IMR-90 (cell line): ENCODE measurements at places on chromosomes 2 and 18.

- peak; percentile 94 for DNase-seq
Measured at GRCh38 chr2:54239427-54239826, 16.6 kb downstream of the TSPYL6 start.

- DNase-seq, result peak; percentile 55
Measured at GRCh38 chr2:20040489-20041172, 10.8 kb downstream of the LAPTM4A start.

GRCh38 chr2:27018142-27018541, 14.6 kb upstream of the TMEM214 start:
- no peak for DNase-seq

DNA sequence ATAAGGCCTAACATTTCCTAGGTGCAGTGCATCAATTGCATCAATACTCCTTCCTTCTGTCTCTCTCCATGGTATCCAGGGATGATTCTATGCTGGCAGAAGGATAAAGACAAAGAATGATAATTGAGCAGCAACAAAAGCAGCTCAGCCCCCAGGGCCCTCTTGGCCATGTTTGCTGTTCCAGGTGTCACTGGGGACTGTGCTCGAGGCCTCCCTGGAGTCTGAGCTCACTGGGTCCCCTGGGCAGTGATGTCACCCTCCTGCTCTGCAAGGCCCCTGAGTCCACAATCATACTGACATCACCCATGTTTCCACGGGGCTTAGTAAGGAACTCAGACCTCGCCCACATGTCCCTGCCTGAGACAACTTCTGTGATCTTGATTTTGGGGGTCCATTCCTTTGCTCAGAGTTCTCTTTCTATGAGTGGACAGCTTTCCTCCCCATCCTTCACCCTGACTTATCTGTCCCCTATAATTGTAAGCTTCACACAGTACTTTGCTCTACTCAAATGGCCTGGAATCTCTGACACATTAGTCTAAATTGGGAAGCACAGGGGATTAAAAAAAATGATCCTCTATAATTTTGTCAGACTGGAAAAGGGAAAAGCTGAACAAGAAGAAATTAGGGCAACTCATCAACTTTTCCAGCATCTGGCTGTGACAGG, 15.8 kb upstream of the EXOC6B start:
- DNase-seq, result no peak

GRCh38 chr2:50066873-50067272, 912.6 kb upstream of the FSHR start:
- DNase-seq, result no peak

DNA sequence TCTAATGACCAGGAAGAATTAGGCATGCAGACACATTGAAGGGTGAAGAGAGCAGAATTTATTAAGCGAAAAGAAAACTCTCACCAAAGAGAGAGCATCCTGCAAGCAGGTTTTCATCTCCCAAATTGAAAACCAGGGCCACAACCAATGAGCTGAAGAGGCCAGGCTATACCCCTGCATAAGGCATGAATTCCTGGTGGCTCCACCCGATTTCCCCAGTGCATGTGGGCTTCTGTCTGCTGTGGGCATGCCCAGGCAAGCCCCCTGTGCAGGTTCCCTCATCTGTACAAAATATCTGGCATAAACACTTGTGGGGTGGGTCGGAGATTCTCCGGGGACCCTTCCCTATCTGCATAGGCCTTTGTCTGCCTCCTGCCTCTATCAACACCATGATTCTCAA, 621.6 kb upstream of the LRRTM1 start:
- no peak for DNase-seq

GRCh38 chr2:3730646-3731045, 27.3 kb downstream of the DCDC2C start:
- peak; percentile 41 for DNase-seq

DNA sequence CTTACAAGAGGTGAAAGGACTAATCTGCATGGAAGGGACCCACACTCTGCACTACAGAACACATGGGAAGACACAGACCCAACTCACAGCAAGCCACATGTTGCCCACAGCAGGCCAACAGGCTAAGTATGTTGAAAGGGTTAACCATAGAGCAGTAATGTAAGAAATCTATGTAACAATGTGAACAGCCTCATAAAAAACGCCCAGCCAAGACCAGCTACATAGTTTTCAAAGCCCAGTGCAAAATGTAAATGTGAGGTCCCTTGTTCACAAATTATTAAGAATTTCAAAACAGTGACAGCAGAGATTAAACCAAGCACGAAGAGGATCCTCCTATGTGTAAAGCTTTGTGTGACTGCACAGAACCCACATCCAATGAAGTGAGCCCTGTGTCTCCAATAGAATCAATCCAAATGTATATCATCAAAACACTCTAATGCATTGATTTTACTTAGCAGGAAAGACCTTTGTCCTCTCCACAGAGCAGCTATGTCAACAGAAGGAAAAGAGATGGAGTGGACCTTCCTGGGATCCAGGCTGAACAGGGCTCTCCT, 210.1 kb downstream of the AGPS start:
- DNase-seq, result no peak

DNA sequence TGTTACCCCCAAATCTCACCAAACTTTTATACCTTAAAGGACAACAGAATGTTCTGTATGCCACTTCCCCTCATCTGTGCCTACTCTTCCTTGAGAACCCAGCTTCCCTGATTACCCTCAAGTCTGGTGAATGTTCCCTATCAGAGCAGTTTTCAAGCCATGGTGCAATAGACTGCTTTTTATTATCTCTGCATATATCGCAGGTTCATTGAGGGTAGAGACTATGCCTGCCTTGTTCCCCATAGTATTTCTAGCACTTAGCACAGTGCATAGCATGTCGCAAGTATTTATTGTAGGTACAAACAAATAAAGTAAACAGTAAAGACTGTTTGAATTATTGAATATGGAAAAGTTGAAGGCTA, 146.6 kb downstream of the HAUS1 start:
- DNase-seq, result no peak

- DNase-seq, result no peak
Measured at GRCh38 chr2:102480285-102481195, 7.5 kb downstream of the SLC9A4 start.

DNA sequence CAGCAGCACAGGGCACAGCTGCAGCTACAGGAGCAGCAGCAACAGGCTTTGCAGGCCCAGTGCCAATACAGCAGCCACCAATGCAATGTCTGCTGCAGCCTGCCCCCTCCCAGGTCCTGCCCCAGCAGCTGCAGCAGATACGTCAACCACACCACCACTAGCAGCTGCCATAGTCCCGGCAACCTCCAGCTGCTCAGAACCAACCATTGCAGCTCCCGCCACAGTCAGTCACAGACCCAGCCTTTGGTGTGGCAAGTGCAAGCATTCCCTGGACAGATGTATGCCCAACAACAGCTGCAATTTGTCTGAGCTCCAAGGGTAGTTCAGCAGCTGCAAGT, 53.3 kb upstream of the TUBA3E start:
- no peak for DNase-seq

DNA sequence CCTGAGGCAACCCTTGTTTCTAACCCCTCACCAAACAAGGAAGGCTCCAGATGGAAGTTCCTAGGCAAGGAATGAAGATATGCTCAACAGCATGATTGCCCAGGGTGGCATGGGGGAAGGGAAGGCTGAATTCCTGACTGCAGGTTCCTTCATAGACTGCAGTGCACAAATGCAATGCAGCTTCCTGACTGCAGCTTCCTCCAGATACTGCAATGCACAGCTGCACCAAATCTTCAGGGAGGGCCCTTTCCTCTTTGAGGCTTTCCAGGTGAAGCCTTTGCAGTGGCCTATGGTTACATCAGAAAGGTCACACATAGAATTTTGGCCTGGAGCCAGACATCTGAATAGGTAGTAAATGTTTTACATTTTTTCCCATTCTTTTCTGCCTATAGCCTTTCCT, 58.8 kb upstream of the DYNAP start:
- no peak for DNase-seq

DNA sequence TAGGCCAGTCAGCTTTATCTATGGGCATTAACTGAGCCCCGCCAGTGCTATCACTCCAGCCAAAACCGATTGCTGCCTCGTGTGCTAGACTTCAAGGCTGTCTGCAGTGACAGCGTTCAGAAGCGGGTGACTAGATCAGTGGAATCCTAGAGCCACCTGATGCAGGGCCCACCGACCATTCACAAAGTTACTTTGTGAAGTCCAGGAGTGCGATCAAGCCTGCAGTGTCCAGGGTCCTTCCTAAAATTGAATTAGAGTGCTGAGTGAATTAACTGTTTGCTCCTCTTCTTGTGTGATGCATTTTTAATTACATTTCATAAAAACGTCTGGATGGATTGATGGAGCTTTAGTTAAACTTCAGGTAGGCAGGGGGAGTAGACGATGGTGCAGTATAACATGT, 13.9 kb downstream of the PCARE start:
- DNase-seq, result no peak

GRCh38 chr18:63236406-63236805, 83.2 kb downstream of the BCL2 start:
- DNase-seq, result no peak

- no peak for DNase-seq
Measured at GRCh38 chr2:237639052-237639835, 11.9 kb downstream of the LRRFIP1 start.

DNA sequence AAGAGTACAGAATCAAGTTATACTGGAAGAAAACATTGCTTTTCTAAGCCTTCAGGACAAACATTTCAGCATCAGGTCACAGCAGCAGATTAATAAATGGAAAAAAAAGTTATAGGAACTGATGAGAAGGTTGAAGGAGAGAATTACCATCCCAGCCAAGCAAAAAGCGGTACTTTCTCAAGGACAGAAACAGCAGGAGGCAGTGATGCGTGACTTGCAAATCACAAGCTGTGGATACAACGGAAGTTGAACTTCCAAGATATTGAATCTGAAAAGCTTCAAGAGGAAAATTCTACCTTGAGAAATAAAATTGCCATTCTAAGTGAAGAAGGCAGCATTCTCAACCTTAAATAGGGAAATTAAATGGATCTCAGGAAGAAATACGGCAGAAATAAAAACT, 18.5 kb upstream of the SERPINB12 start:
- DNase-seq, result peak; percentile 10

DNA sequence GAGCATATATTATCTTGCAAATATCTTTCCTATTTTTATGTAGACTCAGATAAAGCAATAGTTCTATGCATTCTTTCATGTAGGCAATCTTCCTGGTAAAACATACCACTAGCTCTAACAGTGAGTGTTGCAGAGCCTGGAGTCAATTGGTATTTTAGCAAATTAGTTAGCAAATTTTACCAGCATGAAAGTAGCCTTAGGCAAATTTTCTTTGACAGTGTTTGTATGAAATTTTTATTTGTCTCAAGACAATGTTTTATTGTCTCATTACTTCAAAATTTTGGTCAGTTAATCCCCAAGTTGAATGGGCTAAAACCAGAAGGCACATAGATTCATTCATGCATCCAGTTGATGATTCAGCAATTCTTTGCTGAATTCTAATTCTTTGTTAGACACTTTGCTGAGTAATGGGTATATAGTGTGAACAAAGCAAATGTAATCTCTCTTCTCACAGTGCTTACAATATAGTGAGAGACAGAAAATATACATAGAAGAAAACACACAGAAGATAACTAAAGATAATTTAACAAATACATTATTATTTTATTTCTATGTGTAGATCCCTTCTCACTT, 27.1 kb downstream of the SLC38A11 start:
- DNase-seq, result no peak

- DNase-seq, result no peak
Measured at GRCh38 chr2:160742667-160743066, 249.1 kb upstream of the RBMS1 start.

- DNase-seq, result no peak
Measured at GRCh38 chr2:156147594-156148330, 184.8 kb downstream of the NR4A2 start.

GRCh38 chr2:172448544-172449267, 21.3 kb downstream of the ITGA6 start:
- DNase-seq, result no peak

- no peak for DNase-seq
Measured at GRCh38 chr2:210459880-210460279, 16.7 kb downstream of the LANCL1 start.

GRCh38 chr2:17190527-17190926, 327.7 kb downstream of the RAD51AP2 start:
- DNase-seq, result no peak

DNA sequence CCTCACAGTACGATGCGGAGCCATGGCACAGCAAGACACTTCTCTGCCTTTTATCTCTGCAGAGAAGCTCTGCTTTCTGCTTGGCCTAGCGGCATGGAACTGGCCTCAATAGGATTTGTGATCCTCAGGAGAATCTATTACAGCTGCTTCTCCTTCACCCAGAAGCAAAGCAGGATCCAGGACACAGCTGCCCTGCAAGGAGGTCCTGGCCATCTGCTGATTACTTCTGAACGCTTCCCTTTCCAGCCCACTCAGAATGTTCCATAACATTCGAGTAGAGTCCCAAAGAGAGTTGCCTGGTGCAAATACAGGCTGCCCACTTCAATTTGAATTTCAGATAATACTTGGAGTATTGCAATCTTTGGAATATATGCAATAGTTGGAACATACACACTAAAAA, 29.2 kb upstream of the KCNS3 start:
- no peak for DNase-seq

- DNase-seq, result peak; percentile 26
Measured at GRCh38 chr18:69528435-69528834, 127.7 kb downstream of the DOK6 start.

- no peak for DNase-seq
Measured at GRCh38 chr2:11683476-11683875, 13.5 kb upstream of the NTSR2 start.

DNA sequence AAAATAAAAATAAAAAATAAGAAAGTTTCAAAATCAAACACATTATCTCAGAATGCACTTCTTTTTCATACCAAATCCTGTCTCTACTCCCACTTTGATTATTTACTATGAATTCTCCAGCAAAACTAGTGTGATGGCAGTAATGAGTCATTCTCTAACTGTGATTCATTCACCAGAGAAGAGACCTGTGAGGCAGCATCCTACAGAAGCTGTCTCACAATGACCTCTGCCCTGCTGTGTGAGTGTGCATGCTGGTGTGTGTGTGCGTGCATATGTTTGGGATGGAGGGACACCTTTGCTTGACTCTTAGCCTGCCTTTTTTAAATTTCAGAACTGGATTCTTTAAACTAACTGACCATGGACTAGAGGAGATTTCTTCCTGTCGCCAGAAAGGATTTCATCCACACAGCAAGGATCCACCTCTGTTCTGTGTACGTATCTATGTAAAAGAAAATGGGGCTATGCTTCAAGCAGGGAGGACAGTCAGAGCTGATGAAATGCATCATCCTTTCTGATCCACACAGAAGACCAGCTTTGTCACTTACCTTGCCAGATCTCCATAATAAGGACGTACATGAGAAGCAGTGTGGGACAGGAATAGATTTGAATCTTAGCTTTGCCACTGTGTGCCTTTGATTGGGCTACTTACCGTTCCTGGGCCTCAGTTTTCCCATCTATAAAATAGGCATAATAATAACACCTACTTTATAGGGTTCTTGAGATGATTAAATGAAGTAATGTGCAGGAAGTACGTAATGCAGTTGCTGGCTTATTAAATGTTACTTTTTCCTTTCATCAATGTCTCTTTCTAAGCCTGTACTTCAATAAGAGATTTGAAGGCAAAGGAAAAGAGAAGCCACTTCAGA, 31.2 kb downstream of the STAMBP start:
- peak; percentile 97 for DNase-seq
